ENCODE measurements at places on chromosomes 2 and 18. TPM values are rescaled to one million over a fixed set of nuclear protein-coding genes. Genes with fewer than 3 reads are reported as not detected.
A peak's percentile ranks its signal among the peaks of the same experiment; 100 is the strongest.

Gene MYL1
- 1,242 TPM for total RNA-seq

- no peak for DNase-seq
- H3K36me3 ChIP-seq = no peaks in the 10 kb centered on the region
- H3K27me3 ChIP-seq = no peaks in the 10 kb centered on the region
- H3K4me3 ChIP-seq = no peak overlapping the region
Measured at GRCh38 chr2:85709401-85709811, 15.2 kb downstream of the GNLY start.

Gene METTL21A
- 20.8 TPM for total RNA-seq

GRCh38 chr18:45687621-45688020 is 36.4 kb upstream of the SLC14A1 start:
- no peak overlapping the region for H3K27ac ChIP-seq
- no peaks in the 10 kb centered on the region for H3K36me3 ChIP-seq
- H3K4me3 ChIP-seq = no peak overlapping the region
- no peak for DNase-seq
- no peaks in the 10 kb centered on the region for H3K27me3 ChIP-seq
- H3K4me1 ChIP-seq = no peaks in the 10 kb centered on the region

DNA sequence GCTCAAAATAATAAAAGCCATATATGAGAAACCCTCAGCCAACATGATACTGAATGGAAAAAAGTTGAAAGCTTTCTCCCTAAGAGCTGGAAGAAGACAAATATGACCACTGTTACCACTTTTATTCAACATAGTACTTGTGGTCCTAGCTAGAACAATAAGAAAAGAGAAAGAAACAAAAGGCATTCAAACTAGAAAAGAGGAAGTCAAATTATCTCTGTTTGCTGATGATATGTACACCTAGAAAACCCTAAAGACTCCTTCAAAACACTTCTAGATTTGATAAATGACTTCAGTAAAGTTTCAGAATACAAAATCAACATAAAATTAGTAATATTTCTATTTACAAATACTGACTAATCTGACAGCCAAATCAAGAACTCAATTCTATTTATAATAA is 328.8 kb upstream of the GCFC2 start:
- no peak overlapping the region for H3K27ac ChIP-seq
- DNase-seq = no peak
- H3K4me1 ChIP-seq = no peaks in the 10 kb centered on the region

GRCh38 chr2:30566631-30567030 is 119.6 kb downstream of the LCLAT1 start:
- peaks cover 24% of the 10 kb centered on the region for H3K4me1 ChIP-seq
- no peaks in the 10 kb centered on the region for H3K36me3 ChIP-seq
- no peak overlapping the region for H3K4me3 ChIP-seq

DNA sequence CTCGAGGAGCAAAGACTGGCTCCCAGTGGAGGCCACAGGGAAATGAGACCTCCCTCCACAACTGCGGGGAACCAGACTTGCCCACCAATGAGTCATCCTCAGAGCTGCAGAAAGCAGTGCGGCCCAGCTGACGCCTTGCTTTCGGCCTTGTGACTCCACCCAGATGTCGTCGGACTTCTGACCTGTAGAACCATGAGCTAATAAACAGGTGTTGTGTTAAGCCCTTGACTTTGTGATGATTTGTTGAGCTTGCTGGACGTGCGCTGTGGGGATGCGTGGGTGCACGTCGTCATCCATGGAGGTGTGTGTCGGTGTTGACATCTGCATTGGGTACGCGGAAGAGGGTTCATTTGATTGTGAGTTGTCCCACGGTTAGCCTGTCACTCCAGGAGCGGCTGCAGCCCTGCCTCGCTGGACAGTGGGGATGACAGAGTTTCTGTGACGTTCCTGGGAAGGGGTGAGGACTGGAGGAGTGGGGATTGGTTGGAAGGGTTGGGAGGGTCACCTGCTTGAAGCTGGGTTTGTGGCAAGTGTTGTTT is 154.1 kb downstream of the SH3BP4 start:
- no peak overlapping the region for H3K27ac ChIP-seq
- H3K4me3 ChIP-seq = no peak overlapping the region
- no peaks in the 10 kb centered on the region for H3K36me3 ChIP-seq
- no peaks in the 10 kb centered on the region for H3K27me3 ChIP-seq

GRCh38 chr2:73291461-73292315 is 1.7 kb downstream of the EGR4 start:
- DNase-seq = no peak
- H3K36me3 ChIP-seq = no peaks in the 10 kb centered on the region
- no peak overlapping the region for H3K4me3 ChIP-seq

DNA sequence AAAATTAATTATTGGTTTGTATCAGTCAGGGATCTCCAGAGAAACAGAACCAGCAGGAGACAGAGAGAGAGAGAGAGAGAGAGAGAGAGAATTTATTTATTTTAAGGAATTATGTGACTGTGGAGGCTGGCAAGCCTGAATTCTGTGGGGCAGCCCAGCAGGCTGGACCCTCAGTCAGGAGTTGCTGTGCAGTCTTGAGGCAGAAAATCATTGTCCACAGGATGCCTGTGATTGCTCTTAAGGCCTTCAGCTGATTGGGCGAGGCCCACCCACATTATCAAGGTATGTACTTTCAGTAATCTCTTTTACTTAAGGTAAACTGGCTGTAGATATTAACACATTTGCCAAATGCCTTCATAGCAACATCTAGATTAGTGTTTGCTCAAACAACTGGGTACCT is 155.3 kb downstream of the SEPTIN10 start:
- H3K36me3 ChIP-seq = no peaks in the 10 kb centered on the region
- no peak overlapping the region for H3K27ac ChIP-seq
- no peaks in the 10 kb centered on the region for H3K27me3 ChIP-seq
- DNase-seq = no peak
- H3K4me3 ChIP-seq = no peak overlapping the region
- H3K4me1 ChIP-seq = peaks cover 7% of the 10 kb centered on the region

GRCh38 chr2:200670313-200670712 is 84.5 kb downstream of the AOX1 start:
- H3K36me3 ChIP-seq = no peaks in the 10 kb centered on the region
- H3K27me3 ChIP-seq = no peaks in the 10 kb centered on the region
- H3K4me1 ChIP-seq = no peaks in the 10 kb centered on the region

- H3K4me3 ChIP-seq = no peak overlapping the region
- no peaks in the 10 kb centered on the region for H3K4me1 ChIP-seq
- no peaks in the 10 kb centered on the region for H3K27me3 ChIP-seq
- H3K36me3 ChIP-seq = no peaks in the 10 kb centered on the region
- no peak overlapping the region for H3K27ac ChIP-seq
Measured at GRCh38 chr18:9362869-9363268, 28.3 kb downstream of the TWSG1 start.

GRCh38 chr2:164205347-164205746 is 415.9 kb downstream of the GRB14 start:
- H3K36me3 ChIP-seq = no peaks in the 10 kb centered on the region
- DNase-seq = no peak
- H3K27ac ChIP-seq = no peak overlapping the region

GRCh38 chr2:134690629-134691215 is 28.1 kb downstream of the TMEM163 start:
- H3K36me3 ChIP-seq = no peaks in the 10 kb centered on the region
- no peak overlapping the region for H3K27ac ChIP-seq
- no peak overlapping the region for H3K4me3 ChIP-seq
- H3K27me3 ChIP-seq = no peaks in the 10 kb centered on the region
- no peak for DNase-seq
- no peaks in the 10 kb centered on the region for H3K4me1 ChIP-seq

GRCh38 chr18:71238974-71239624 is 950.3 kb downstream of the SOCS6 start:
- H3K27ac ChIP-seq = no peak overlapping the region
- no peak for DNase-seq
- no peaks in the 10 kb centered on the region for H3K27me3 ChIP-seq
- no peak overlapping the region for H3K4me3 ChIP-seq
- no peaks in the 10 kb centered on the region for H3K4me1 ChIP-seq
- no peaks in the 10 kb centered on the region for H3K36me3 ChIP-seq

Gene EVA1A
- 0.16 TPM for total RNA-seq

DNA sequence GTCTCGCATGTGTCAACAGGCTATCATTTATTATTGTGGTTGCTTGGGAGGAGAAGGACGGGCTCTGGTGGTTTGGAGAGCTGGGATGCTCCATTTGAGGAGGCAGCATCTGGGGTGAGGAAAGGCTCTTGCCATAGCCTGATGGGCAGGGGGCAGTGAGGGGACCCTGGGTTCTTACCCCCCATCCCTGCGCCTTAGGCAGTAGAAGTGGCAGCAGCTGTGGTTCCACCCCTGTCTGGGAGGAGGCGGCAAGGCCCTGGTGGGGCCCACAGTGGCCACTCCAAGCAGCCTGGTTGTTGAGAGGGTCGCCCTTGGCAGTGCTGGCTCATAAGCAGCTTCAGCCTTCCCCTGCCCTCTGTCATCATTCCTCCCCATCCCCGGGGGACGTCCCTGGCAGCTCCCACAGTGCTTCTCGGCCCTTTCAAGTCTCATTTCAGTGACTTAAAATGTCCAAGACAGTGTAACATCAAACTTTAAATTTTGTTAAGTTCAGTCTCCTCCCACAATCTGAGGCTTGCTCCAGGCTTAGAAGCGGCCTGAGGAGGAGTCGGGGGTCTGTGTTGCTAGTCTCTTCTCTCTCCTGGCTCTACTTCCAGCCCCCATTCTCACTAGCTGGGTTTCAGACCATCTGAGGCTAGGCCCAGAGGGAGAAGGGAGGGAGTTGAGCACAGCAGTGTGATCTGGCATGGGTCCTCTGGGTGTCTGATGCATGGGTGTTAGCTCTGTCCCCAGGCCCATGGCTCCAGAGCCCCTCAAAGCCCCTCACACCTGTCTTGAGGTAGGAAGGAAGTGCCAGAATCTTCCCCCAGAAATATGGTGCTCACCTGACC is 34.9 kb upstream of the PTPN4 start:
- no peaks in the 10 kb centered on the region for H3K27me3 ChIP-seq
- peaks cover 21% of the 10 kb centered on the region for H3K4me1 ChIP-seq
- no peak for DNase-seq
- no peak overlapping the region for H3K4me3 ChIP-seq

DNA sequence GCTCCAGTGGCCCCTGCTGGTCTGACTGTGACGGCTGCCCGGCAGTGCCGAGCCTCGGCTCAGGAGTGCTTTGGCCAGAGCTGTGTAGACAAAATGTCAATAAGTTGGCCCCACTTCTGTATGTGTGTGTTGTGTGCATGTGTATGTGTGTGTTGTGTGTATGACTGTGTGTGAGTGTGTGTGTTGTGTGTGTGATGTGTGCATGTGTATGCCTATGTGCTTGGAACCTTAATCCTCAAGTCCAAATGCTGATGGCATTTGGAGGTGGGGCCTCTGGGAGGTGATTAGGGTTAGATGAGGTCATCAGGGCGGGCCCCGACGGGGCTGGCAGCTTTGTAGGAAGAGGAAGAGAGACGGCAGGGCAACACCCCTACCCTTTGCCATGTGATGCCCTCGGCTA is 269.0 kb downstream of the DCDC2C start:
- no peak overlapping the region for H3K4me3 ChIP-seq
- DNase-seq = no peak
- H3K4me1 ChIP-seq = no peaks in the 10 kb centered on the region
- H3K27ac ChIP-seq = no peak overlapping the region
- H3K36me3 ChIP-seq = no peaks in the 10 kb centered on the region
- H3K27me3 ChIP-seq = no peaks in the 10 kb centered on the region

GRCh38 chr2:207674826-207675225 is 36.6 kb upstream of the CCNYL1 start:
- H3K36me3 ChIP-seq = no peaks in the 10 kb centered on the region
- H3K27me3 ChIP-seq = no peaks in the 10 kb centered on the region
- no peaks in the 10 kb centered on the region for H3K4me1 ChIP-seq
- H3K27ac ChIP-seq = no peak overlapping the region
- no peak overlapping the region for H3K4me3 ChIP-seq

DNA sequence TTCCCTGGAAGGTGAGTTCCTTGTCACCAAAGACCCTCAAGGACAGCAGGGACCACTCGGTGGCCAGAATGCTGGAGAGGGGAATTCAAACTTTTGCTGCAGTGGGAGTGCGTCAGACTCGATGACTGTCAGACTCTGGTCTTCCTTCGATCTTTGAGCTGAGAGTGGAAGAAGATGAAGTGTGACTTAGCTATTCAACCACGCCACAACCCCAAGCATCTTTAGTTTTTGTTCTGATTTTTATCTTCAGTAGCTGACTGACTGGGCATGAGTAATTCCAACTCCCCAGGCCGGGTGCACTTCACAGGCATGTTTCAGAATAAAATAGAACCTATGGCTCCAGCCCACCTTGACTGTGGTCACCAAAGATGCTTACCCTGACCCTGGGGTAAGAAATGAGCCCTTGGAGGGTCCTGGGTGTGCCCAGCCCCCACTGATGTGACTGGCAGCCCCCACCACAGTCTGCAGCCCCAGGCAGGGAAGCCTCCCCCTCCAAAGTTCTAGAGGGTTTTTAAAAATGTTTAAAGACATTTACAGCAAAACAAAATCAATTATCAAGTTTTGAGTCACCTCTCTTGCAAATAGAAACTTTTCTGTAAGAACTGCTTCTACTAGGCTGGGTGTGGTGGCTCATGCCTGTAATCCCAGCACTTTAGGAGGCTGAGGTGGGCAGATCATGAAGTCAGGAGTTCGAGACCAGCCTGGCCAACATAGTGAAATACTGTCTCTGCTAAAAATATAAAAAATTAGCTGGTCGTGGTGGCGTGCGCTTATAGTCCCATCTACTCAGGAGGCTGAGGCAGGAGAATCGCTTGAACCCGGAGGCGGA is 24.9 kb upstream of the YWHAQ start:
- H3K4me1 ChIP-seq = no peaks in the 10 kb centered on the region
- no peak overlapping the region for H3K4me3 ChIP-seq
- no peak overlapping the region for H3K27ac ChIP-seq
- DNase-seq = no peak

GRCh38 chr18:24630346-24630880 is 170.0 kb downstream of the HRH4 start:
- no peak for DNase-seq
- no peaks in the 10 kb centered on the region for H3K36me3 ChIP-seq
- no peaks in the 10 kb centered on the region for H3K27me3 ChIP-seq
- peaks cover 7% of the 10 kb centered on the region for H3K4me1 ChIP-seq
- no peak overlapping the region for H3K27ac ChIP-seq

Gene REG3A
- total RNA-seq = not detected

- peak overlapping the region; percentile 56 for H3K27ac ChIP-seq
- peaks cover 6% of the 10 kb centered on the region for H3K4me1 ChIP-seq
- H3K36me3 ChIP-seq = no peaks in the 10 kb centered on the region
- peaks cover 9% of the 10 kb centered on the region for H3K27me3 ChIP-seq
Measured at GRCh38 chr2:112627060-112628040, 18.4 kb upstream of the SLC20A1 start.

Gene KLF11
- total RNA-seq = 12.0 TPM

Gene MATN3
- total RNA-seq = 0.34 TPM

Gene FBXO36
- 0.64 TPM for total RNA-seq

Gene PRKAG3
- 34.0 TPM for total RNA-seq

- H3K4me3 ChIP-seq = no peak overlapping the region
- no peak for DNase-seq
- H3K27ac ChIP-seq = no peak overlapping the region
- no peaks in the 10 kb centered on the region for H3K27me3 ChIP-seq
Measured at GRCh38 chr2:186477790-186478189, 8.3 kb upstream of the ZC3H15 start.

- no peak for DNase-seq
- H3K4me3 ChIP-seq = no peak overlapping the region
- H3K4me1 ChIP-seq = no peaks in the 10 kb centered on the region
- H3K27ac ChIP-seq = no peak overlapping the region
Measured at GRCh38 chr2:135256531-135257260, 204.6 kb downstream of the RAB3GAP1 start.

Measured in gastrocnemius medialis (tissue), 4 donors.